Stimulated activated memory B cell treated with anti-CD40 and anti-IgM and Interleukin-4, amounts not matched to agents 10 μg/mL and 1 μg/mL and 100 μg/mL, for 72 hours (primary cell): ENCODE measurements at places on chromosomes 1 and 21.

GRCh38 chr1:186155594-186155993, 219.5 kb downstream of the TPR start:
- ATAC-seq: no peak

DNA sequence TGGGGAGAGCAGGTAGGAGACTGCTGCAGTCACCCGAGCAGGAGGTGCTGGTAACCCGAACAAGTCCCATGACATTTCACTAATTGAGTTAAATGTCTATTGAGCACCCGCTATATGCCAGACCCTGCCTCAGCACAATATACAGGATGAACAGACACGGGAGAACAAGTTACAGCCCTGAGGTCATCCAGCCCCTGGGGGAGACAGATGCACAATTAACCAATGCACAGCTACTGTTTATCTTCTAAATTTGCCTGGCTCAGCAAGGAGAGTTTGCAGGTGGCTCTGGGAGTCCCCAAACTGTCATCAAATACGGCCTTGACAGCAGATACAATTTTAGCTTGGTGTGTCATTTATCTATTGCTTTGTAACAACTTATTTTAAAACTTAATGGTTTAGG, 18.1 kb downstream of the CITED4 start:
- no peak for ATAC-seq

DNA sequence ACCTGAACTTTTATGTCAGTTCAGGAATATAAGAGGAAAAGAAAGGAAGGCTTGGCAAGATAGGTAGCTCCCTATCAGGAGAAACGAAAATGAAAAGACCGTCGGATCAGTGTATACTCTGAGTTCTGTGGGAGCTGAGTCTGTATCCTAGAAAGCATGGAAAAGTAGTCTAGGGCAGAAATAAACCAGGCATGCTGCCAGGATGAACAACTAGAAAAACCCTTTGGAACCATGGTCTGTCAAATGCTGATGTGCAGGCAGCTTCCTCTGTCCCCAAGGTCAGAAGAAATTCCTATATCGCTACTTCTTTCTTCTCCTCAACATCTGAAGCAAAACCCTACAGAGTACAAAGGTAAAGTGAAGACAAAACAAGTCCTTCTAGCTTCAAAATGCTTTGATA, 268.8 kb downstream of the ST6GALNAC3 start:
- ATAC-seq: no peak

DNA sequence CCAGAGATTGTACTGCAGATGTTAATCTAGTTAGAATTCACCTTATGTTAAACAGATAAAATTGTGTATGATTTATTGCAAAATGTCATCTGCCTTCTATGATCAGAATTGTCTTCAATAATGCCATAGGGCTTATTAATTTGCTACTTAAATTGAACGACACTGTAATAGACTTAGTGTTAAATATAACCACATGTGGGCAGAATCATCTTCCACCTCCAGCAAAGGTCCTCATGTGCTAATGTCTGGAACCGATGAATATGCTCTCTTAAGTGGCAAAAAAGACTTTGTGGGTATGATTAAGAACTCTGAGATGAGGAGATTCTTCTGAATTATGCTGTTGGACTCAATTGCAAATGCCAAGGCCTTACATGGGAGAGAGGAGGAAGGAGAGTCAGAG, 4.3 kb downstream of the OR2T11 start:
- ATAC-seq: no peak

DNA sequence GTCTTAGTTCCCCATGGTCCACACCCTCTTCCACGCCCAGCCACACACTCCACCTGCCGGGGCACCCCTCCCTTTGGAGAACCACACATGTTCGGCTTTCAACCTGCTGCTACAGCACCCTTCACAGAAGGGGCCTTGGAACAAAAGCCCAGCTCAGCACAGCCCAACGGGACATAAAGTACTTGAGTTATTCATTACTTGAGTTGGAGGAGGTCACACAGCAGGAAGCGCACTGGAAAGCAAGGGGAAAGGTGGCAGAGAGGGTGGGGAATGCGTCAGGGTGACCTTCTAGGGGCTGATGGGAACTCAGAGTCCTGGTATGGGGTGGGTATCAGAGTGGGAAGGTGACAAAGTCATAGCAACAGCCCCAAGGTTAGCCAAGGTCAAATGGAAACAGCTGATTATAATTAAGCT, 3.0 kb upstream of the ATP1B1 start:
- no peak for ATAC-seq

DNA sequence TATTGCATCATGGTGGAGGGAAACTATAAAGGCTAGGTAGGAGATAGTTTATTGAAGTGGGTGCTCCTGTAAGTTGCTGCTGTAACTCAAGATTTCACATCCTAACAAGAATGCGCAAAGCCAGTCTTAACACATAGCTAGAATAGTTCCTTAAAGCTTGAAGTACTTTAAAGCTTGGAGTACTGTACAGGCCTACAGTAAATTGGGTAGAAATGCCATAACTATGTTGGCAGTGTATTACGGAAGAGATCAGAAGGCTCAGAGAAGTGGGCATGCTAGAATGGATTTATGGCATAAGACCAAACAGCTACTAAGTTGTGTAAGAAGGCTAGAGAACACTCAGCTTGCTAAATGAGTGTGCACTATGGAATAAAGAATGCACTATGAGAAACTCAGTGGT, 44.5 kb downstream of the DMRTA2 start:
- no peak for ATAC-seq

DNA sequence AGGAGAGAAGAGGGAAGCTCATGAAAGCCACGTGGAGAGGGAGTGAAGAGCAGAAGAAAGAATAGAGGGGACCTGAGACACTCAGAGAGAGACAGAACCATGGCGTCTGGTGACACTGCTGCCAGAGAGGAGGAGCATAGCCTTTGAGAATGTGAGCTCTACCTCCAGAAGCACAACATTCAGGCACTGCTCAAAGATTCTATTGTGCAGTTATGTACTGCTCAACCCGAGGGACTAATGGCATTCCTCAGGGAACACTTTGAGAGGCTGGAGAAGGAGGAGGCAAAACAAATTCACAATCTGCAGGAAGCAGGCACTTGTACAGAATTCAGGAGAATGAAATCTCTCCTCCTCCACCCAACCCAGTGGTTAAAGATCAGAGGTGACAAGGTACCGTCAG, 45.1 kb downstream of the BTBD8 start:
- ATAC-seq: no peak

GRCh38 chr1:158311066-158311465, 20.3 kb downstream of the CD1B start:
- no peak for ATAC-seq

GRCh38 chr1:233777566-233777965, 126.9 kb upstream of the SLC35F3 start:
- no peak for ATAC-seq

DNA sequence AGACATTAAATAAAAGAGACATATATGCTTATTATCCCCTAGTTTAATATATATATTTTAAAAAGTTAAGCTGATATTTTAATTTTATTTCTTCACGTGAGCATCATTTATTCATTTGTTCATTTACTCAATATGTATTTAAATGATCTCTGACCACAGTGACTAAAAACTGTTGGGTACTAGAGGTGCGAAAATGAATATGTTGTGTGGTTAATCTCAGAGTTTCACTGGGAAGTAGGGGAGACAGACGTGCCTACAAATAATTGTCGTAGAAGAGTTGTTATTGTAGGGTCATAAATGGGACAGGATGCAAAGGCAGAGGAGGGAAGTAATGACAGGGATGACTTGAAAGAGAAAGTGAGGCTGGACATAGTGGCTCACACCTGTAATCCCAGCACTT, 213.0 kb upstream of the CACYBP start:
- peak; percentile 71 for ATAC-seq

- no peak for ATAC-seq
Observed at GRCh38 chr1:106889059-106889458, 167.4 kb upstream of the PRMT6 start.

DNA sequence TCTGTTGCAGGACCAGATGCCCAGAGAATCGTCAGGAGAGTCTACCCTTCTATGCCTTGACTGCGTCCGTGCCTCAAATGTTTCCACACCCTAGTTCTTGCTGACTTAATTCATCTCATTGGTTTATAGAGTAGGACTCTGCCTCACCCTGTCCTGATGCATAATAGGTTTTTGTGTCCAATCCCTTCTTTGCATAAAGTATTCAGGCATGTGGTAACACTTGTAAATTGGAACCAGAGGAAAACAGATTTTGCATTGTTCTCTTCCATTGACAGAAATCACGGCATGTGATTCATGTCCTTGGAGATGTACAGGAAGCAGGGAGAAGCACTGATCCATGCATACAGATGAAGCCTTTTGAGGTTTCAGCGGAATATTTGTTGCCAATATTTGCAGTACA, 29.5 kb downstream of the PLPPR5 start:
- no peak for ATAC-seq

DNA sequence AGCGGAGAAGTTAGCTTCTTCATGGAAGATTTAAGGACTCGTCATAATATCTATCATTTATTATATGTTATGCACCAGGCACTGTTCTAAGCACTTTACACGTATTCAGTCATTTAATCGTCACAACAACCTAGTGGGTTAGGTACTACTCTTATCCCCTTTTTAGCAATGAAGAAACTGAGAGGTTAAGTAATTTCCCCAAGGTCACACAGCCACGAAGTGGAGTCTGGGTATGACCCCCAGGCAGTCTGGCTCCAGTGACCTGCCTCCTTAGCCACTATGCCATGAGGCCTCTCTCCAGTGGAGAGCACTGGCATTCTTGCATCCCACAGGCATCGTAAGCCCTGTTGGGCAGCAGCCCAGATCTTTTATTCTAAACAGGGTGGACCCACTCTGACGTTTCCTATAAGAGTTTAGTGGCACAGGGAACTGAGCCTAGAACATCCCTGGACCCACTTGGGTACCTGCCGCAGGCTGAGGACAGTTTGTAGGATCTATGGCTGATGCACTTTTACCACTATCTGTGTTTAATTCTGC, 123.0 kb downstream of the NAV1 start:
- ATAC-seq: no peak

DNA sequence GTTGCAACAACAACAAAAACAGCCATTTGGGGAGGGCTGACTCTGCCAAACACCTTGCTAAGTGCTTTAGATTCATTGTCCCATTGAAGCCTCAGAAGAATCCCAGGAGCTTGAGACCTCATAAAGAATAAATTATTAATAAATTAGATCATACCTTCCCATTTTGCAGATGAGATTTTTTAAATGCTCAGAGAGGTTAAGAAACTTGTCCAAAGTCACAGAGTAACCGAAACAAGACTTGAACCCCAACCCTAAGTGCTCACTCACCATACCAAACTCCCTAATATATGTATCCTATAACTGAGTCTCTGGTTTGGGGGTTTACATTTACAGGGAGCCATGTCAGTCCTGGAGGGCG, 3.6 kb downstream of the CRYBG2 start:
- ATAC-seq: no peak

DNA sequence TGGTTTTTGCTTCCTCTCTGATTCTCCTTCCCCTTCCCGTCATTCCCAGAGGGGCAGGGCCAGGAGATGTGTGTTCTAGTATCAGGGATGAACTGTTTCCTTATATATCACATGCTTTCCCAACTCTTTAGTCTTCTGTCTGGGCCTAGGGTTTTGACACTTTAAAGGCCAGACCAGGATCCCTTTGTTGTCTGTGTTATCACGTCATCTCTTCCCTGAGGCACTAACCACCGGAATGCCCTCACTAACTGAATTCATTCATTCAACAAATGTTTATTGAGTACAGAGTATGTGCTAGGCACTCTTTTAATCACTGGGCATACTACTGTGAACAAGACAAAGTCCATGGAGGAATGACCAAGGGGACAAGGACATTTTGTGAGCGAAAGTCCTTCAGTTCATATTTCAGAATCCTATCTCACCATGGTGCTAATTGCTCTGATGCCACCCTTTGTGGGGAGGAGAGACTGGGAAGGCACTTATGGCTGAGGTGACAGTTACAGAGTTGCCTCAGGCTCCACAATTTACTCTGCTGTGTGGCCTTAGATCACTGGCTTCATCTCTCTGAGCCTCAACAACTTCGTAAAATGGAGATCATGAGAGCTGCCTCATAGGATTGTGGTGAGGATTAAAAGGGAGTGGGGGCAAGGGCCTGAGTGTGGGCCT, 12.0 kb upstream of the ZNF362 start:
- ATAC-seq: no peak

- no peak for ATAC-seq
Observed at GRCh38 chr21:41761211-41761933, 5.5 kb downstream of the RIPK4 start.

- no peak for ATAC-seq
Observed at GRCh38 chr21:43278359-43278758, 109.6 kb downstream of the CRYAA start.

- ATAC-seq: no peak
Observed at GRCh38 chr21:21205604-21206003, 207.4 kb downstream of the NCAM2 start.

GRCh38 chr1:60977661-60978060, 104.7 kb upstream of the NFIA start:
- ATAC-seq: no peak

DNA sequence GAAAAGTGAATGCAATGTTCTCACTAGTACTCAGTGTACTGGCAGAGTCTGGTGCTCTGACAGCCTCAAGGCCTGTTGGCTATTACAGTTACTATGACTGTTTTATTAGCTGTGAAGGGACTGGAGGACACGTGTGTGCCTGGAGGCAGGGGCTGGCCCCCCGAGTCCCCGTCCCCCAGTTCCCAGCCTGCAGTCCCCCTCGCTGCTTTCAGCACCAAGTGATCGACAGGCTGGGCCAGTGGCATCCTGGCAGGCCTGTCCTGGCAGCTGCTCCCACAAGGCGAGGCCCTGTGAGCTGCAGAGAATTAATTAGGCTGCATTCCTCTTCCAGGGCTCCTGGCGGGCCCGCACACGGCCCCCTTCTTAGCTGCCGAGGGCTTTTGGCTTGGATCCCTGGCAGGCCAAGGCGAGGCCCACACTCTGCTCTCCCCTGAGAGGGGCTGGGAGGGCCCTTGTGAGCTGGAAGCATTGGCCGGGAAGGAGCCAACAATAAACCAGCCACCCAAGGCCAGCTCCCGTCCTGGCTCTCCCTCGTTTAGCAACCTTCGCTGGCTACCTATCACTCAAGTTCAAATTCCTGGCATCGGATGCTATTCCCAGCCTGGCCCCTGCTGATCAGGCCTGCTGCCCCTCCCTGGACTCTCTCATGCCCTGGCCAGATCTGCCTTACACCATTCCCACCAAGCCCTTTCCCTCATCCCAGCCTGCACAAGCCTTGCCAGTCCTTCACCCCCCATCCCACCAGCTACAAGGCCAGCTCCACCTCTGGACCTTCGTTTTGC, 9.8 kb downstream of the EDN2 start:
- ATAC-seq: no peak

DNA sequence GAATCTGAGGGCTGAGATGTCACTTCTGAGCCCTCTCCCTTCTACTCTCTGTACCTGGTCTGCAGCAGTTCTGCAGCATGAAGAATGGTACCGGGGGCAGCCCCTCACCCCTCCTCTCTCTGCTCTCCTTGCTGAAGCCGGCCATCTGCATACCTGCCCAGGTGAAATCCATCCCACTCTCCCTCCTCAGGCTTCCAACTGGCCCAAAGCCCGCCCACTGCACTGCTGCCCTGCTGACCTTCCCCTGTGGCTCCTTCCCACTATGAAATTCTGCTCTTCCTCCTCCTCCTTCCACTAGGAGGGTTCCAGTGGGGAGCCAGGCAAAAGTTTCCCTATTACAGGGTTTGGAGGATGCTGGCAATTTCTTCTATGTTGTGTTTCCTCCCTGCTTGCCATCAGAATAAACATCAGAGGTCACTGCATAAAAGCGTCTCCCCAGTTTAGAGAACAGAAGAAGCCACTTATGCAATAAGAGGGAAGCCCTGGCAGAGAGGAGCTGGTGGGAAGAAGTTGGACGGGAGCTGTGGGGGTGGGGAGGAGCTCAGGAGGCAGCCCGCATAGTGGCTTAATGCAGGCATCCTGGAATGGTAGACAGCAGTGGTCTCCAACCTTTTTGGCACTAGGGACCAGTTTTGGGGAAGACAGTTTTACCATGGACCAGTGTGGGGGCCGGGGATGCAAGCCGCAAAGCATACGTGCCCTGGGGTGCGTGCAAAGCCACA, 30.3 kb downstream of the TMCO4 start:
- ATAC-seq: no peak
